ENCODE measurements at places on chromosomes 7 and 10.

DNA sequence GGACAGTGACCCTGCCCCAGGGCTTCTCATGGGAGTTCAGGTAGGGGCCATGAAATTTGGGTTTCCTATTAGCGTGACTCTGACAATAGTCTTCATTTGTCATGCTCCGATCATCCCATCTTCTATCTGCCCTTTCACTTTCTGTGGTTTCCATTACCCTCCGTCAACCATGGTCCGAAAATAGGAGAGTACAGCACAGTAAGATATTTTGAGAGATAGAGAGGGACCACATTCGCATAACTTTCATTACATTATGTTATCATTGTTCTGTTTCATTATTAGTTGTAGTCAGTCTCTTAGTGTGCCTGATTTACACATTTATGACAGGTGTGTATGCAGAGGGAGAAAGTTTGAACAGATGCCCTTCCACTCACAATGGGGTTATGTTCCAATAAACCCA is 649.2 kb downstream of the SDK1 start:
- no peak for DNase-seq

GRCh38 chr7:71710442-71710841 is 578.5 kb downstream of the GALNT17 start:
- DNase-seq, result no peak

DNA sequence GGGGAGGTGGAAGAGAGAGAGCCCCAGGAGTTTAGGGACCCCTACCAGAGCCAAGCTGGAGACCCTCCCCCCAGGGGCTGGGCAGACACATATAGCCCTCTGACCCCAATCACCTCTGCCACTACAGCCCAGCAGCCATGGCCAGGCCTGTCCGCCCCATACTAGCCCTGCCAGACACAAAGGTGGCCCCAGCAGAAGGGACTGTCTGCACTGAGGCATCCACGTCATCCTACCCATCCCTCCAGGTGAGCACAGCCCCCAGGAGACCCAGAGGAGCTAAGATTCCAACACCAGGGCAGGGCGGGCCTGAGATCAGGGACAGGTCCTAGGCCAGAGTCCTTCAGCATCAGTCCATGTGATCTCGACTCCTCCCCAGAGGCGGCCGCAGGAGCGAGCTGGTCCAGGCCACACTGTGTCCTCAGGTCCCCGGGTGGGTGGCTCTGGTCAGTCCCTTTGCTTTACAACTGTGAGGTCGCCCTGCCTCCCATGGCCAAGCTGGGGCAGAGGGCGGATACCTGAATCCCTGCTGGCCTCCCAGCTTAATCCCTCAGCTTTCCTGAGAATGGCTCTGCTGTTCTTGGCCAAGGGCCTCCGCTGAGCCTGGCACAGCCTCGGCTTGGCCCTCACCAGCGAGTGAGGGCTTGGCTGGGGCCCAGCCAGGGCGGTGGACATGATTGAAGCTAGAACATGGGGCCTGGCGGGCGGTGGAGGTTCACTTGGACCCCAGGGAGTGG is 14.3 kb upstream of the ELN start:
- no peak for DNase-seq

GRCh38 chr10:130350996-130351395 is 214.8 kb downstream of the GLRX3 start:
- DNase-seq, result no peak

GRCh38 chr10:32937911-32938424 is 20.1 kb downstream of the ITGB1 start:
- DNase-seq, result no peak

GRCh38 chr7:100642534-100642907 is 1.2 kb upstream of the TFR2 start:
- DNase-seq, result no peak

- DNase-seq, result no peak
These were observed 52.3 kb upstream of the SLC35B4 start for GRCh38 chr7:134368851-134369544.

DNA sequence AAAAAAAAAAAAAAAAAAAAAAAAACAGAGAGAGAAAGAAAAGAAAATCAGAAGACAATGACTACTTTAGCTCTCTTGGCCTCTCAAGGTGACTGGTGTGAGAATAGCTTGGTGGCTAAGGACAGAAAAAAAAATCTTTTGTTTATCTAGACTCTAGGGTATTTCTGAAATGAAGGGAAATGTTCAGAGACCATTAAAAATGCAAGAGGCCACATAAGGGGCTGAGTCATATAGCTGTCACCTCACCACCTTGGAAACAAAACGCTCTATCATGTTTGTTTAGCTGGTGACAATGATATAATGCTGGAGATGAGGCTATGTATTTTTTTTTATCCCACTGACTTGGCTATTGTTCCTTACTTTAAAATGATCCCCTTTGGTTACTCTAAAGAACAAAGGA is 287.0 kb upstream of the CDC14C start:
- DNase-seq, result no peak

DNA sequence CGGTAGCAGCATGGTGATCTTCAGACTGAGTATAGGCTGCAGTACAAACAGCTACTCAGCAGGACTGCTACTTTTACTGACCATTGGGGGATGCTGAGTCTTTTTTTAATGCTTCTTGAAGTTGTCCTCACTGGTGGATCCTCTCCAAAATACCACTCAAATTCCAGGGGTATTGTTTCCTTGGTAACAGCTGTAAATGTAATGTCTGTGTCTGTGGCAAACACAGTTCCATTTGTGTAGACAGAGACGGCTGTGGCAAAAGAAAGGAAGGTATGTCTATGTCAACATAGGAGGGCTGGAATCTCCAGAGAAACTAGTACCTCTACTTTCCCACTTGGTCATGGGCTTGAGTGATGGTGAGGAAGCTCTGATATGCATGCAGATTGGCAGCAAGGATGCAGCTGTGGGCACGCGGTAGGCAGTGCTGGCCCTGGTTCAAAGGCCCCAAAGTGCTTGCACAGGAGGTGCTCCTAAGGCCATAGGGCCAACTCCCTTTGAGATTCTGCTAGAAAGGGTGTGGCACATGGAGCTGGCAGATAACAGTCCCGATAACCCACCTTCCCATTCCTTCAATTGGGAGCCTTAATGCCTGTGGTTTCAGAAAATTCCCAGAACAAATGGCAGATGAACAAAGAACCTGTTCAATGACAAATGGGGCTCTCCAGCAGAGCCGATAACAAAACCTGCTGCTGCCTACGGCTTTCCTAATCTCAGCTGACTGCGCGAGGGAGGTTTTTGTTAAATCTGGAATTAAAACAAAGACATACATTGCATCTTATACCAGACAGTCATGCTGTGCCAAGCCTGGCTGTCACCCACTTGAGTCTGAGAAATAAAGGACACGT is 43.0 kb downstream of the PKD1L1 start:
- no peak for DNase-seq

GRCh38 chr10:55653531-55653930 is 707.5 kb downstream of the ZWINT start:
- no peak for DNase-seq

- no peak for DNase-seq
These were observed 3.2 kb upstream of the LYZL1 start for GRCh38 chr10:29285624-29286051.

DNA sequence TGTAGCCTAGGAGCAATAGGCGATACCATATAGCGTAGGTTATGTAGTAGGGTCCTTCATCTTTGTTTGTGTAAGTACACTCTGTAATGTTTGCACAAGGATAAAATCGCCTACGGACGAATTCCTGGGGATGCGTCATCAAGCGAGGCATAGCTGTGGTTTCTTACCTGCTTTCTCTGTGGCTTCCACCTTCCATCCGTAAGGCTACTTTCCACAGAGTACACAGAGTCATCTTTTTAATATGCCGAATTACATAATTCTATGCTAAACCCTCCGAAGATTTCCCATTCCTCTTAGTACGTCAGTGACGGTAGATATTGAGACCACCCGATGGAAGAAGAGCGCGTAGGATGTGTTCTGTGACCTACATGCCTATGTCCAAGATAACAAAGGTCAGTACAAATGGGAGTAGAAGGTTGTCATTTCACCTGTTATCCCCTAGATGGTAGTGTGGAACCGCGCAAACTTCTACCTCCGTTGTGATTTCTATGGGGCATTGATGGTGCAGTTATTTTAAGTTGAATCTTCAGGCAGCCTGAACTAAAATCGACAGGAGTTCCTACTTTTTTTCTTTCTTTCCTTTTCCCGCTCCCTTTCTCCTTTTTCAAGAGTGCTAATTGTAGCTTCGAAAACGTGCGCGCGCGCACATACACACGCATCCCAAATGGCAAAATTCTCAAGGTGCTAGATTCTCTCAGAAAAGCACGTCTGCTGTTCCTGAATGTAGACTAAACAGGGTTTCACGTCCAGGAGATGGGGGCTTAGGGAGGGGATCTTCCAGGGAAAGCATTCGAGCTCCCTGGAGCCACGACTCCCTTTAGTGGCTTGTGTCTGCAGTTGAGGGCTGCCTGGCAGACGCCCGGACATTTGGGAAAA is 111.7 kb upstream of the MBL2 start:
- DNase-seq, result no peak

- no peak for DNase-seq
These were observed 337.5 kb upstream of the KCND2 start for GRCh38 chr7:119935418-119936025.

DNA sequence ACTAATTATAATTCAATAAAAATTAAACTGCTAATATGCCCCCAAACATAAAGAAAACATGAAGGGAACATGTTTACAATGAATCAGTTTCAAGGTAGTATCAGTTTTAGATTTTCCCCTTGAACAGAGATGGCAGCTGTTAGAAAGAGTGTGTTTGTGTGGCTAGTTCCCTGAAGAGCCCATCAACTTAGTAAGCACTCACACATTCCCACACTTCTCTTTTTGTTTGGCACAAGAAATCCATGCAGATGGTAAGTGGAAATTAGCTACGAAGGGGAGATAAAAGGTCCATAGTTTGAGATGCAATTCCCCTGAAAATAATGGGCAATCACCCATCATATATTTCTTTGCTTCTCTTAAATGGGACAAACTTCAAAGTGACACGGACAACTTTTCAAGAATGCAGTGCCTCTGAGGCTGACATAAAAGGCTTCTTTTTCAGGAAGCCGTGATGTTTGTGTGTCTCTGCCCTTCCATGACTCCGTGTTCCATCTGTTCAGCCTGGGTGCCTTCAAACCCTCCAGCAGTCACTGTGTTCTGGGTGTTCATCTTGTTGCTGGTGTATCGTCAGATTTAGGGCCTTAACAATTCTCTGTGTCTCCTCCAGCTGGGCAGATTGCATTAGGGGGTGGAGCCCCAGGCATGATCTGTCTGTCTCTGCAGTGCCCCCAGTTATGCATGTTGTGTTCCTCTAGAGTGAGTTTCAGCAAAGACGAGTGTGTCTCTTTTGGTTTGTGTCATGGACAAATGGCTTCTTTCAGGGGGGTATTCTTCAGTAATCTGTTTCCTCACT is 259.5 kb upstream of the NPY start:
- no peak for DNase-seq

GRCh38 chr7:135075716-135076115 is 72.2 kb upstream of the TMEM140 start:
- no peak for DNase-seq

DNA sequence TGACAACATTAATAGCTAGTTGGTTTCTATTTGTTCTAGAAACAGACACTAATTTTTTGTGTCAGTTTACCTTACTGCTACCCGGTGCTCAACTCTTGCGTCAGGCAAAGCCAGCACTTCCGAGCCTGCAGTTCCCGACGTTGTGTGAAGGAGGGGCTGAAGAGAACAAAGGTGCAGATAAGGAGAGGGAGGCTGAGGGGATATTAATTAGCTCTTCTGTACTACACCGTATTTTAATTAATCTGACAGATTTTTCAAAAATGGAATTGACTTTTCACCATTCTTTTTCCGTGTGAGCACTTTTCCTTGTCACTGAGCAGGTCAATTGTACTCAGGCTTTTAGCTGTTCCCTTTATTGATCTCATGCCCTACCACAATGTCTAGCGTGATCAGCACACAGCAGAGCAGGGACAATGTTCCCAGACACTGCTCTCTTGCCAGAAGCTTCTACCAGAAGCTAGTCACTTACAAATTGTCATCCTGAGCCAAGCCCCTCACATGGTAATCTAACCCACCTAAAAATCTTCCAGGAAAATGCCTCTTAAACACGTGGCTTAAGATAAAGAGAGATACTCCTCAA is 650.5 kb upstream of the MKI67 start:
- no peak for DNase-seq
